ENCODE measurements at places on chromosomes 12 and 14.
A peak's percentile ranks its signal among the peaks of the same experiment; 100 is the strongest.

DNA sequence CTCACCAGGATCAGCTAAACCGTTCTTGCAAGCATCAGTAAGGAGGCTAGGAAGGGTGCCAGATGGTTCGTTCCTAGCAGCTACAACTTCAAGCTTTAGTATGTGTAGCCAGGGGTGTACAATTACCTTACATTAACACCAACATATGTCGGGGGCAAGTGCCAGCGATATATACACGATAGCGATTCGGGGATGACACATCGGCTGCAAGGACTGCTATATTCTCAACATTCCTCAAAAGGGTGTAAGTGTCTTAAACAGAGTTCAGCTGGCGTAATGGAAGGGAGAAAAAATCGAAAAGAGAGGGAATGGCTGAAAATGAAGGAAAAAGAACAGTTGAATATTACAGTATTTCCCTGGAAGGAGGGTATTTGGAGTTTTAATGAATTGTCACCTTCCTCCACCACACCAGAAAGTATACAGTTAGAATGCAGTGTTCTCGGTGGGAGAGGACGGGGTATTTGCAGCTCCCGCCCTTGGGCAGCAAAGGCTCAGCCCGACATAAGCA, 545 bp downstream of the LIMA1 start:
- no peak for DNase-seq

DNA sequence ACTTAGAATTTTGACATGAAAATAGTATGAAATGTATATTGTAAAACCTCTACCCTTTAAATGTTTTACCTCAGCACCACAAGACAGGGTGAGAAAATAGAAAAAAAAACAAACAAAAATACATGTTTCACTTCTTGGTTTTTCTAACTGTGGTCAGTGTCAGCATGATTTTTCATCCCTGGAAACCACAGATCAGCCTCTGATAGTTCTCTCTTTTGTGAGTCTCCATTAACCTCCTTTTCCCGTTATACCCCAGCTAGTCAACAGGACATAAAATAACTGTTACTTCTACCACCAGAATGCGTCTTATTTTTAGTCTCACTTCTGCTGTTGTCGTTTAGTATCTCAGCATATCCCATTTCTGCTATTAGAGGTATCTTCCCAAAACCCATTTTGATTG, 48.3 kb upstream of the KCNMB4 start:
- no peak for DNase-seq

DNA sequence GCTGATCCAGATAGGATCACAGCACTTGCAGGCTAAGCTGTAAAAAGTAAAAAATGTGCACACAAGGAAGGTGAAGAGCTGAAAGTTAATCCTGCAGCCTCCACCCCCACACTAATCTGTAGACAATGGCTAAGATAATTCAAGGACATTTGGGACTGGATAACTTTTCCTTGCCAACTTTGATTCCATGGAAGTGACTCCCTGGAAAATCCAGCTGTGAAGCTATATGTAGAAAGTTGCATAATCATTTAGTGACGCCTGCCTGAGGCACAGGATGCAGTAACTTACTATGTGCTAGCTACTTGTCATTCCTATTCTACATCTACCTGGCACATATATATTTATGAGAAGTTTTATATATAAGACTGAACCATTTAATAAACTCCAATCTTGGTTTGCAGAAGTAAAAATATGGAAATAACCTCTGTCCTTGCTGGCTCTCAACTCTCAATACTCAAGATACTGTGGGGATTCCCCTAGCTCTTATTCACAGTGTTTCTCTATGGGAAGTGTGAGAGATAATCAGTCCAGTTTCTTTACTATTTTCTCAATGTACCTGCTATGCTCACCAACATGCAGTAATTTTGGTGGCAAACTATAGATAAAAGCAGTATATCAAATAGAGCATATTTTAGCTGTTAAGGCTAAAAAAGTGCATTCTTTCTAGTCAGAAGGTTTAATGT, 14.8 kb downstream of the LDHB start:
- peak; percentile 19 for DNase-seq

- DNase-seq, result peak; percentile 1
These were observed 874.4 kb upstream of the USP15 start for GRCh38 chr12:61385771-61386170.

DNA sequence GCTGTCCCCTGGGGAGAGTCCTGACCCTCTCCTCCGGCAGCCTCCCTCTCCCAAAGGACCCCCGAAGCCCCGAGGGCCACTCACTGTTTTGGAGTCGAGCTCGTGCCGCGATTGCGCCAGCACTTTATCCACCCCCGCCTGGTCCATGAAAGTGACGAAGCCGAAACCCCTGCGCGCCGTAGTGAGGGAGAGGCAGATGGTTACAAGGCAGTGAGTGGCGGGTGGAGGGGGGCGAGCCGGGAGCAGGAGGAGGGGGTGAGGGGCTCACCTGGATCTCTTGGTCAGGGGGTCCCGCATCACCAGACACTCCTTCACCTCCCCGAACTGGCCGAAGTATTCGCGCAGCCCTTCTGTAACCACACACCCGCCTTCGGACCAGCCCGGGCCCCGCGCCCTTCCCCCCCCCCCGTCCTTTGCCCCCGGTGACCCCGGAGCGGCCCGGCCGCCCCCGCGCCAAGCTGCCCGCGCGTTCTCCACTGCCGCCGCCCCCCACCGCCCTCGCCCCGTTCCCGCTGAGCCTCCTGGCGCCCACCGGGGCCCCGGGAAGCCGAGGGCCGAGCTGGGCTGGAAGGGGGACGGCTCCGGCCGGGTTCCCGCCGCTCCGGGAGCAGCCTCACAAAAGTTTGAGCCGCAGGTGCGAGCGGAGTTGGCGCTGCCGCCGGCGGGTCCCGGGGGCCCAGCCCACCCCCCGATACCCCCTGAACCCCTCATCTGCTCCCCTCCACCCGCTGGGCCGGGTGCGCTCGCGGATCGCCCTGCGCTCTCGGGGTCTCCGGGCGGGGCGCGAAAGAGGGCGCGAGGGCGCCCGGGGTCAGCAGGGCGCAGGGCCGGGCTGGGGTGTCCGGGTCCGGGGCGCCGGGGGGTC, 808 bp downstream of the MSI1 start:
- DNase-seq, result no peak

DNA sequence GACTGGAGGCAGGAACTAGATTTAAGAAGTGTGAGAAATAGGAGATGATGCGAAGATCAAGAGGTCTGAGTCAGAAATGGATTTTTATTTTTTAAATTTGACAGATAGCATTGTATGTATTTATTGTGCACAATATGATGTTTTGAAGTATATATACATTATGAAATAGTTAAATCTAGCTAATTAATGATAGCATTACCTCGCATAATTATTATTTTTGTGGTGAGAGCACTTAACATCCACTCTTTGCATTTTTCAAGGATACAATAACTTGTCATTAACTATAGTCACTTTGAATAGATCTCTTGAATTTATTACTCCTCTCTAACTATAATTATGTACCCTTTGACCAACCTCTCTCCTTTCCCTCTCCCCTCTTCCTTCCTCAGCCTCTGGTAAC, 3.7 kb downstream of the SMOC1 start:
- no peak for DNase-seq

GRCh38 chr14:73261075-73261474, 23.8 kb downstream of the PAPLN start:
- no peak for DNase-seq

DNA sequence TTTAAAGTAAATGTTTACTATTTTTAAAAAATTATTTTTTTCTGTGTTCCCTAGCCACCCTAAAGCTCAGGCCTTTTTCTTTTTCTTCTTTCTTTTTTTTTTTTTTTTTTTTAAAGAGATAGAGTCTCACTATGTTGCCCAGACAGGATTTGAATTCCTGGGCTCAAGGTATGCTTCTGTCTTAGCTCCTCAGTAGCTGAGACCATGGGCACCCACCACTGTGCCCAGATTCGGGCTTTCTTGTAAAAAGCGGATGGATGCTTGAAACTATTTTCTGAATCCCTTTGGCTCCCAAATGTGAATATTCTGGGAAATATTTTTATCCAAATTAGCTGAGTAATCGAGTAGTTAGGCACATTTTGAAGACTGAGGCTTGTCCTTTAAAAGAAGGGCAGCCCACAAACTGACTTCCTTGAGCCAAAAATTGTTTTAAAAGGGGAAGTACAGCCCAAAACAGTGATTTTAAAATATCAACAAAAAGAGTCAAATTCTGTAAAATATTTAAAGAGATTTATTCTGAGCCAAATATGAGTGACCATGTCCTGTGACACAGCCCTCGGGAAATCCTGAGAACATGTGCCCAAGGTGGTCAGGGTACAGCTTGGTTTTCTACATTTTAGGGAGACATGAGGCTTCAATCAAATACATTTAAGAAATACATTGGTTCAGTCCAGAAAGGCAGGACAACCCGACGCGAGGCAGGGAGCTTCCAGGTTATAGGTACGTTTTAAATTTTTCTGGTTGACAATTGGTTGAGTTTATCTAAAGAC, 28.8 kb upstream of the HIGD1C start:
- DNase-seq, result no peak

DNA sequence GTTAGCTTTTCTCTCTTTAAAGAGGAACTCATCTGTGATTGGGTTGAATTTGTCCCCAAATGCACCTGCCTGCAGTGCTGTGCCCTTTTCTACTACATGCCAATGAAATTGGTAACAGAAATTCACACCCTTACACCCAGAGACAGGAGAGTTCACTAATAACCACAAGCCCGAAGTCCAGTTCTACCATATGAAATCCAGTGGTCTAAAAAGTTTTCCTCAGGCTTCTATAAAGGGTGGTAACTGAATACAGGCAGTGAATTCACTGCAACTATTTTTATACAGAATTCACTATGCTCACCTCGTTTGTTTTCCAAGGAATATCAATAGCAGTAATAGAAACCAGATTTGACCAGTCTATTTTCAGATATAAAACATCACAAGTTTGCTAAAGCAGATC, 31.5 kb upstream of the SOS2 start:
- DNase-seq, result no peak
